Bronchial epithelial cell (primary cell): ENCODE measurements at places on chromosomes 12 and 14.

- no peak for DNase-seq
Observed at GRCh38 chr12:26869908-26870459, 37.0 kb upstream of the ITPR2 start.

DNA sequence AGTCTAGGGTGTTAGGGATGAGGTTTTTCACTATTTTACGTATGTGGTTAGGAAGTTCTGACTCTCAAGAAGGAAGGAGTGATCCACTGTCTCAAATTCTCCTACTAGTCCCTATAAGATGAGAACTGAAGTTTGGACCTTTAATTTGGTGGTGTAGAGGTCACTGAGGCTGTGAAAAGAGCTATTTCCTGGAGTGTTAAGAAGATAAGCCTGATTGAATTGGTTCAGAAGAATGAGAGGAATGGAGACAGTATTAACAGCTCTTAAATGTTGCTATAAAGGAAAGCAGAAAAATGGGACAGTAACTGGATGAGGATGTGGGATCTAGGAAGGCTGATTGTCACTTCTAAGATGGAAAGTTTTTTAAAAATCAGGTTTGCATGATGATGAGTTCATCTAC is 57.6 kb downstream of the CNTN1 start:
- DNase-seq = no peak

DNA sequence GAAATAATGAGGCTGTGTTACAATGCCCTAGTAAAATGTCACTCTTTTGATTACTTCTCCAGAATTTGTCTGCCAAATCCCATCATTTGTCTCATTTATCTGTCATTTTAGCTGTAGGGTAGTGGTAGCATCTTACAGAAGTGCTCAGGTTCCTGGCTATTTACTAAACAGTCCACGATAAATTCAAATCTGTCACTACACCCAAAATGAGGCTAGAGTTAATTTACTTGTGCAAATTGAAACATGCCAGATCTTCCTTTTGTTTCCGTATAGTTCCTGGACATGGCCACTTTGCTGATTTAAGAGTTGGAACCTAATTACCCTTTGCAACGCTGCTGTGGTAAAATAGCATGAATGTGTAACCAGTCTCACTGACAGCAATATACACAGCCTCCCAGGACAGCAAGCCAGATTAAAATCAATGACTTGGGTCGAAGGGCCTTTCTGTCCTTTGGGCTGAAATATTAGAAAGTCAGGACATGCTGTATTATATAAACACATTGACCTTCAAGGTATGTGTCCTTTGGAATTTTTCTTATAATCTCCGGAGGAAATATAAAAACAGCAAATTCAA is 485.4 kb downstream of the MDGA2 start:
- DNase-seq = no peak

DNA sequence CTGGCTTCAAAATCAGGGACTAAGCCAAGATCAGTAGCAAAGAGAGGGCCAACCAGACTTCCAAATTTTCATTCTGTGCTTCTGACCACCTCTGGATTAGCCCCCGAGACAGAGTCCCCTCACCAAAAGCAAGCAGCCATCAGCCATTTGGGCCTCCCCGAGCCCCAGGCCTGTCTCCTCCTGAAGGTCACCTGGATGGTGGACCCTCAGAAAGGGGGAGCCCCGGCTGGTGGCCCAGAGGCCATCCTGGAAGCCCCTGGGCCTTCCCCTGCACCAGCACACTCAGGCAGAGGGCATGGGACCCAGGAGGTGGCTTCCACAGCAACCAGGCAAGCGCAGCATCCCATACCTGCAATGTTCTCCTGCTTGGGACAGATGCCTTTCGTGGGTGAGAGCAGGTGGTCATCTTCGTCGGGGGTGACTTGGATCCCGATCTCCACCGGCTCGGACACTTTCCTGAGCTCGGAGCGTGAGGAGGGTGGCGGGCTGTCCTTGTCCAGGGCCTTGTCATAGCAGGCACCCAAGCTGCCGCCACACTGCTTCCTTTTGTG is 14.8 kb downstream of the BCL11B start:
- DNase-seq = no peak

DNA sequence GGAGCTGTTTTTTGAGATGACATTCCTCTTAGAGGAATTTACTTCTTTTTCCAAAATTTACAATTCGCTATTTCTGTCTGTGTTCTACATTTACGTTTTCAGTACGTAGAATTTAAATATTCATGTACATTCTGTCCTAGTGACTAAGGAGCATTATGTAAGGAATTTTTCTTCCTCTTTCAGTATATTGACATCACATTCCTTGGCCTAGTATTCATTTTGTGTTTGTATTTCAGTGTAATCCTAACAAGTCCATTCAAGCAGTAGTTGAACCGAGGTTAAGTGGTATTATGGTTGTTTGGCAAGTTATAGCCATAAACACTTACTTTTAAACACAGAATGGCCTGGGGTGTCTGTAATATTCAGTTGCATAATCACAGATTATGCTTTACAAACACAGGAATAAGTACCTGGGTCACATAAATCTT is 465.2 kb downstream of the PCNX1 start:
- DNase-seq = peak; percentile 100

- no peak for DNase-seq
Observed at GRCh38 chr12:51942056-51942455, 9.4 kb upstream of the ACVR1B start.

DNA sequence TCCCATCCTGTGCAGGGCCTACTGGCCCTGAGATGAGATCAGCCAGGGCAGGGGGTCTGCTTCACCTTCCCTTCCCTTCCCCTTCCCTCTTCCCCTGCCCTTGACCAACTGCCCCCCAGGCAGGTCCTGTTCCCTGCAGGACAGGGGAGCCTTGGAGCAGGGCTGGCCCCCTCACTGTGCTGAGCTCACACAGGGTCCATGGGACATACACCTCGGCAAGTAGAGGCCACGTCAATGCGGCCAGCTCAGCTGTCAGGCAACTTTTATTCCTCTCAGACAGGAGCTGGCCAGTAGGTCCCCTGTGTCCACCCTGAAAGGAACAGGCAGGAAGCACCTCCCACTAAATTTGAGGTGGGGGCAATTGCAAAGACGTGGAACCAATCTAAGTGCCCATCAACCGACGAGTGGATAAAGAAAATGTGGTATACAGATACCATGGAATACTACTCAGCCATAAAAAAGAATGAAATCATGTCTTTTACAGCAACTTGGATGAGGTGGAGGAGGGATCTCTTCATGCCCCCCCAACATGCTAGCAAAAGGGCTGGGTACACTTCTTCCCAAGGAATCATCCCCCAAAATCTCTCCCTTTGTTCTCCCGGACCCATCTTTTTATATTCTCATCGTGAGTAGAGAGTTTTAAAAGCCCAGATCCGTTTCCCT is 148.7 kb downstream of the BCL11B start:
- no peak for DNase-seq

- DNase-seq = no peak
Observed at GRCh38 chr12:117352206-117352605, 9.2 kb downstream of the NOS1 start.

DNA sequence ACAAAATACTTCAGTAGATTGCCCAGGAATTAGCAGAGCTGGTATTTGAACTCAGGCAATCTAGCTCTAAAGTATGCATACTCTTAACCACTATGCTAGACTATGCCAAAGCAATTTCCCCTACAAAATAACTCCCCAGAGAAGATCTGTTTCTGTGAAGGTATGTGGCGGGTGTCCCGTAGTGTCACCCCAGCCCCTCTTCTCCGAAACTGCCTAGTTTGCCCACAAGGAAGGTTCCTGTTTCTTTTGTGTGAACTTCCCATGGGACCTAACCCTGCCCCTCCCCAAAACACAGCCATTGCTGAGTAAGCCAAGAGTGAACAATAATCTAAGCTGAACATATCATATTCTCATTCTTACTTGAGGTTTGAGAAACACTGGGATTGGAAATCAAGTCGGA is 15.5 kb upstream of the RAP1B start:
- no peak for DNase-seq

DNA sequence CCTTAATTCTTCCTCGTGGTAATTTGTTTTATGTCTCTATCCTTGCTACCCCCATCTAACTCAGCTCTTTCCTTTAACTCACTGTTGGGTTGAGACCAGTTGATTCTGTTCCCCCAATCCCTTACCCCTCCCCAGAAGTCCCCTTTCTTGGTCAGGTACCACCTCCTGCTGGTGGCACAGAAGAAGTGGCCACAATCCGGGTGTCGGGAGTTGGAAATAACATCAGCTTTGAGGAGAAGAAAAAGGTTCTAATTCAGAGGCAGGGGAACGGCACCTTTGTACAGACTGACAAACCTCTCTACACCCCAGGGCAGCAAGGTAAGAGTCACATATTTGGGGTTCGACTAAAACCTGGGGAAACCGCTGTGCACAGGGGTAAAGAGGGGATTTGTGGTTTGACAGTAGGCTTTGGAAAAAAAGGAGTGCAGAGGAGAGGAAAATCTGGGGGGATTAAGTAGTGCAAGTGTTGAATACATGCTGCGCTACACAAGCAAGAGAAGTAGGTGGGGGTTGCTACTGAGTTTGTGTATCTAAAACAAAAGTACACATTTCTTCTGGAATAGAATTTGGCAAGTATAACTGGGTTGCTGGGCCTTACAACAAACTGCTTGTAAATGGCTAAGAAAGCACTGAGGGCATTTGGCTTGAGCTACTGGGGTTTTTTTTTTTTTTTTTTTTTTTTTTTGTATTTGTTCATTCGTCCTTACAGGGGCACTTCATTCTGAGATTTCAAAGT is 1.3 kb downstream of the A2ML1 start:
- no peak for DNase-seq

DNA sequence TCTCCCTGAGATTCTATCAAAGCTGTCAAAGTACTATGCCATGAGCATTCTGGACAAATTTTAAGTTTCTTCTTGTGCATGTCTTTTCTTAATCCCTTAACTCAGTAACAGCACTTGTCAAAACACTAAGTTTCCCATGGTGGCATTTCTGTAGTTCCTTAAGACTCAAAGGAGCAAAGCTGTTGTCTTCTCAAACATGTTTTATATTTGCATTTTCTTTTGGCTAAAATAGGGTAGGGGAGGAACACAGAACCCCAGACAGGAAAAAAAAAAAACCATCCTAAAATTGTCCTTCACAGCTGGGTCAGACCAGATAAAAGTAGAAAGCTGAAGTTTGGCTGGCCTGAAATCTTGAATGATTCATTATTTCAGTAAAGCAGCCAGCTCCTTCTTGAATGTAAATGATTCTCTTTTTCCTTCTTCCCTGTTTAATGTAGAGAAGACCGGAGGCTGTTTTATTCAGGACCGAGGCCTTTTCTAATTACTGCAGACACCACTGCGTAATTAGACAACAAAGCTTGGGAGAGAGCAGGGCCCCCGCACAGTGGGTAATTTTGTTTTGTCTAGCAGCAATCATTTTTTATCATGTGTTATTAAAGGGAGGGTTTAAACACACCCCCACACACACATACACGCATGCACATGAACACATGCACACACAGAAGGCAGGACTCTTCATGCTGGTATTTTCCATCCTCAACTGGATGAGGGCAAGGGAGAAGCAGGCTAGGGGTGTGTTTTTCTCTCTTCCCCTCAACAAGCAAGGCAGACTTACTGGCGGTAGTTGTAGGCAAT is 51.0 kb downstream of the PAH start:
- no peak for DNase-seq

DNA sequence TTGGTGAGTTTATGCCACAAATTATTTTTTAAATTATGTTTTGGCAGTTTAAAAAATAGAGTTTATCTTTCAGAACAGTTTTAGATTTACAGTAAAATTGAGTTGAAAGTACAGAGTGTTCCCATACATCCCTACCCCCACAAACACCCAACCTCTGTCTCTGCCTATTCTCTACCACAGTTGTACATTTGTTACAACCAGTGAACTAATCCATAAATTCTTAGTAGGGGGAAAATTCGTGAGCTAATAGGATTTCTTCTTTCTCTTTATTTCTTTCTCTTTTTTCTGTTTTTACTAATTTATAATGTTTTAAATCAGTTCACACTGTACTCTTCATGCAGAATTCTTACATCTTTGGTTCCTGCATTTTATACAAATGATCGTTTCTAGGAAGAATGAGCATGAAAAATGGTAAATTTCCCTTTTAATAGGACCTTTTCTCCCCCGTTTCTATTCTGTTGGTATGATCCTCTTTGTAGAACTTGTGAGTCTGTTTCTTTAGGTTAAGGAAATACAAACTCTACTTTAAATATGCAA is 56.7 kb downstream of the MIPOL1 start:
- no peak for DNase-seq

- DNase-seq = no peak
Observed at GRCh38 chr12:20415641-20416040, 47.3 kb downstream of the PDE3A start.

- no peak for DNase-seq
Observed at GRCh38 chr14:95242870-95243269, 76.8 kb downstream of the CLMN start.

- no peak for DNase-seq
Observed at GRCh38 chr14:31592631-31593030, 31.4 kb downstream of the NUBPL start.

DNA sequence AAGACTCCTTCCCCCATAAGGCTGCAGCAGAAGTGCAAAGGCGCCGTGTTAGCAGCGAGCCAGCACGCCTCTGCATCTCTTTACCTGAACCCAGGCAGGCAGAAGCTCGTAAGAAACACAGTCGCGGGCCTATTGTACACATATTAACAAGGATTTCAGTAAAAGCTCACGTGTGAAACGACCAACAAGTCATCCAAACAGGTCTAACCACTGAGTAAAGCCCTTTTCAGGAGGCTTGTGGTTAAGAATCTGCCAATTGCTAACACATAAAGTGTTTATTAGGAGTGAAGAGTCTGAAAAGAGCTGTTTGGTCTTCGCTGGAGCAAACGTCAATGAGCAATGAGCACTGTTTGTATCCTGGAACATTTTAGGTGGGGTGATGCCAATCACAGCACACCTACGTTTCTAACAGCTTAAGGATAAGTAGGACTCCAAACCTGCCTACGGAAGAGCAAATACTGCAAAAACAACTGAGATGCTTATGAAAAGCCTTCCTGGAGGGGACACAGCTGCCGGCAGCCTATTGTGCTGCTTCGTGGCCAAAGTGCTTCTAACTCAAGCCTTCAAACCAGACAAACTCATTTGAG is 43.1 kb downstream of the PRKAB1 start:
- DNase-seq = peak; percentile 79

DNA sequence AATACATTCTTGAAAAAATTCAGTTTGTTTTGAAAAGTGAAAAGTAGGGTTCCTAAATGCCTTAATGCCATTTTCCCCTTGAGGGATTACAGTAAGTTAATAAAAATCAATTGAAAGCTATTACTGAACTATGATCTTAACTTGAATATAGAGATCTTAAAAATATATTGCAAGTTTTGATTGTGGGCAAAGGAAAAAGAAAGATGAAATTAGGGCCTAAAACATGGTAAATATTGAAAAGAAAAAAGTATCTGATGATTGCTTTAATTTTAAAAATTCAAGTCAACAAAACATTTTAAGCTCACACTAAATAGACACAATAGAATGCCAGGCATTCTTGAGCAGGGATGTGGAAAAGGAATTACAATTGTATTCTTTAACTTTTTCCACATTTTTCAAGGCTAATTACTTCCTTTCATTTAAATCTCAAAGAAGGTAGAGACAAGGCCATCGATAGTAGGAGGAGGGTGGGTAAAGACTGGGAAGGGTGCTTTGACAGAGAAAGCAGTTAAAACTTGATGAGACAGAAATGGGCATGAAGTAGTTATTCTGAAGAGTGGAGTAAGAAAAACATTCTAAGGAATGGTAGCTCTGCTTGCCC is 294.4 kb downstream of the NELL2 start:
- no peak for DNase-seq
